T-cell (primary cell): ENCODE measurements at places on chromosomes 5 and 9.

GRCh38 chr5:132182359-132183040, 45.2 kb downstream of the P4HA2 start:
- DNase-seq, result no peak

GRCh38 chr5:75847561-75848021, 130.4 kb upstream of the POC5 start:
- DNase-seq, result no peak

DNA sequence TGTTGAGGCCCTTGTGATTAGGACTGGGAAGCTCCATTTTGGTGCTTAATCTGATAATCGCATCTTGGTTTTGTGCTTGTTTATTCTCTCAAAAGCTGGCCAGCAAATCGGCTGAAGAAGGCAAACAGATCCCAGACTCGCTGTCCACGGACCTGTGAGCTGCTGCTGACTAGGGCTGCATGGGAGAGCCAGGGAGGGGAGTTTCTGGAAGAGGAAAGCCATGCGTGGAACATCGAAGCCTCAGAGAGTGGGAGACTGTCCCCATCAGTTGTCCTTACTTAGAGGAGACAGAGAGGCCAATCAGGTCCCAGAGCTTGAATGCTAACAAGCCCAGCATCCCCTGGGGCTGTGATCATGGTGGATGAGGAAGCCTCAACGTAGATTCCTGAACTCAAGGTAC, 23.0 kb upstream of the FOXI1 start:
- DNase-seq, result no peak

DNA sequence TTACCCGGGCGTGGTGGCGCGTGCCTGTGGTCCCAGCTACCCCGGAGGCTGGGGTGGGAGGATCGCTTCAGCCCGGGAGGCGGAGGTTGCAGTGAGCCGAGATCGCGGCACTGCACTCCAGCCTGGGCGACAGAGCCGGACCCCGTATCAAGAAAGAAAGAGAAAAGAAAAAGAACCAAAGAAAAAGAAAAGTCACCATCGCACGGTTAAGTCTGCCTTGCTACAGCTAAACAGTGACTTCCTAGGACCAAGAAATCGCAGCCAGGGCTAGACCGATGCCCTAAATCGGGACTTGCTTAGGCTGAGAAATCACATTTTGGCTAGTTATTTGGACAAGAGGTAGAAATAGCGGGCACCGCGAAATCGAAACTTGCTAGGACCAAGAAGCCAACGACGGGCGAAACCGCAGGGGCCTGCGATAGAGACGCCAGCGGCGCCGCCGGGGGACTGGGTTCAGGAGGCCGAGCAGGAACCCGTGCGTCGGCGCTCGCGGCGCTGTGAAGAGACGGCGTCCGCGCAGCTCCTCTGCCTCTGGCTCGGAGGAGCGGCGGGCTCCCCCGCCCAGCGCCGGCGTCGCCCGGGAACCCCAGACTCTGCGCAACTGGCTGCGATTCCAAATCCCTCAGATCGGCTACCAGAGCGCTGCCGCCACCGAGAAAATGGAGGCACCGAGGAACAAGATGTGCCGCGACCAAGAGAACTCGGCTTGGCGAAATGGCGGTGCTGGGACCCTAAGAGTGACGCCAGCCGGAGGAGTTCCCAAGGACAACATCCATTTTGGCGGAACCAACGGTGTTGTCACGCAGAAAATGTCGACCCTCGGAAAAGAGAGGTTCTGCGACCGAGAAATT, 26.1 kb upstream of the ANXA2R start:
- peak; percentile 83 for DNase-seq

GRCh38 chr5:28448791-28449190, 1410.4 kb upstream of the CDH9 start:
- DNase-seq, result no peak

GRCh38 chr5:133686566-133686965, 74.2 kb upstream of the FSTL4 start:
- no peak for DNase-seq

- no peak for DNase-seq
These were observed 2.1 kb downstream of the CFAP77 start for GRCh38 chr9:132412089-132412488.

DNA sequence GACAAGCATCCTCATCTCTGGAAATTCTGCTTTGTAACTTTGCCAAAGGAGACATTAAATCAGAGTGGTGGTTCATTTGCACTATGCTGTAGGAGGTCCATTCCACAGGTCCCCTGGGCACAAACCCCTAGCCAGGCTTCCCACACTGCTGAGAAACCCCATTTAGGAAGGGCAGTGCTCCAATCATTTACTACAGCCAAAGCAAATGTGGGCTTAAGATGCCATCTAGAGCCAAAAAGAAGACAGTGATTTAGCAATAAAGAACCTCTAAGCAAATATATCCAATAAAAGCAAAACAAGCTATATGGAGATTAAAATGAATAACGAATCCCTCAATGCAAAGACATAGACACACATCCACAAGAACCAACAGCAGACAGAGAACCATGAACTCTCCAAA, 129.0 kb upstream of the ALDH1B1 start:
- DNase-seq, result no peak

DNA sequence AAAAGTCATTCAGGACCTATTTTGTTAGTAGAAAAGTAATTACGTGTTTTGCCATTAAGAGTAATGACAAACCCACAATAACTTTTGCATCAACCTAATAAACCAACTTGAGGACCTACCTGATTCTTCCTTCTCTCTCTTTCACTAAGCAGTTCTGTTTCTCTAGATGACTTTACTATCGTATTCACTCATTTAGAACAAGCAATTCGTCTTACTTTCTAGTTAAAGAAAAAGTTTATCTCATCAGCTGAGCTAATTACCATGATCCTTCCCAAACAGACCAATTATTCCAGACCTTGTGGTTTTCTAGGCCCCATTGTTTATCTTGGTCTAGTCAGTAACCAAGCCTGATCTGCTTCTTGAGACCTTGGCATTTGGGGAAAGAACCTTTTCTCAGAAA, 49.6 kb upstream of the PRDM9 start:
- no peak for DNase-seq

DNA sequence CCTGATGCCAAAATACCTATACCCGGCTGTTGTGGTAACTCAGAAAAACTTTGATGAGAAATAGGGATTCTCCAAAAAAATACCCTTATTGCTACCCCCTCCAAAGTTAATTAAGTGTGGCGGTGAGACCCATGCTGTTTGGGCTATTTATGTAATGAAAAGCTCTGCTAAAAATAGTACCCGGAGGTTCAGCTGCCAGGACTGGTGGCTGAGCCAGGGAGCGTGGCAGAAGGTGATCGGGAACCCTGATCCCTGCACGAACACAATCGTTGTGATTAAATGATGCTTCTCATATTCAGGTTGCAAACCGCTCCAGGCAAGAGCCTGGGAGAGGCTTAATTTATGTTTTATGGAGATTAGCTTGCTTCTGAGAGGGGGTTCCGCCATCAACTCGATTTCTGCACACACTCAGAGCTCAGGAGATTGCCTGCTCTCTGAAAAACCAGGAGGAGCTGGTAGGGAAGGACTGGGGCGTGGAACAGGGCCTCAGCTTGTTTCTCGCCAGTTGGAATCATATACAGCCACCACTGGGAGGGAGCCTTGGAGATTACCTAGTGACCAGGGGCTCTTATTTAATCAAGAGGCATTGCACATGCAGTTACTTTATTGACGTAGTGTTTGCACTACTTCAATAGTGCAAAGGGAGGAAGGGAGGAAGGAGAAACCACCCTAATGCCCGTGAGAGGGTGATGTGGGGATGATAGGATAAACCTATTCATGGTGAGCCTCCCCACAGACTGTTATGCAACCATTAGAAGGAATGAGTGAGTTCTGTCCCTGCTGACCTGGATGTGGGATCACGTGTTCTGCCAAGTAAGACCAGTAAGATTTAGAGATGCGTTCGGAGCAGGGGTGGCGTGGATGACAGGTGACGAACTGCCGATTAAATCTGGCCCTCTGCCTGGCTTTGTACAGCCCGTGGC, 23.4 kb downstream of the HRH2 start:
- DNase-seq, result no peak

DNA sequence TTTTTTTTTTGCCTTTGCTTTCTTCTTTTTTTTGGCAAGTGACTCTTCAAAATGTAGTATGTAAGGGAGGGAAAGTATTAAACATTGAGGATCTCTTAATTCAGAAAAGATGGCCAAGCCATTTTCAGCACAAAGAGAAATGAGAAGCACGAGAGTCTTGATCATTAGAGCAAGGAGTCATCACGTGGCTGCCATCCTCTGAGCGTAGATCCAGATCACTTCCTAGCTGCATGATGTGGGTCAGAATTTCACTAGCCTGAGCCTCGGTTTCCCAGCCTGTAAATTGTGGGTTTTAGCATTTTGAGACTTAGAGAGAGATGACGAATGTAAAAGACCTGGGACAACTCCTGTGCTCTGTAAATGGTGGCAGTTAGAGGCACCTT, 312.9 kb downstream of the ARHGEF28 start:
- no peak for DNase-seq

DNA sequence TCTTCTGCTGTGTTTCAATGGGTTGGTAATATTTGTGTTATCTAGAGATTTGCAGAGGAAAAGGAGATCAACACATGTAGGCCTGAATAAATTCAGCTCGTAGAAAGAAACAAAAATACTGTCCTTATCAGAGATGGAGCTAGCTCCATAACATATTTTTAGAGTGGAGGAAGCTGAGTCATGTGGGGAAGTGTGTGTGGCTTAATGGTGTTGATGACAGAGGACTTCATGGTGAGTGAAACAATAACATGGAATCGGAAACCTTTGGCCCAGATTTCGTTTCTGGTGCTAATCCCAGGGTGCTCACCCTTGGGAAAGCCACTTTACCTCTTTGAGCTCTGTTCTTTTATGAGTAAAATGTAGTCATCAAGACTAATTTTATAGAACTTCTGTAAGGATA, 825.0 kb downstream of the TLR4 start:
- DNase-seq, result no peak

- DNase-seq, result no peak
These were observed 291.4 kb upstream of the ISL1 start for GRCh38 chr5:51091816-51092215.

- DNase-seq, result no peak
These were observed 2.1 kb downstream of the NRARP start for GRCh38 chr9:137299938-137300337.

GRCh38 chr5:174008922-174009321, 20.0 kb downstream of the C5orf47 start:
- DNase-seq, result no peak

GRCh38 chr9:115182264-115182663, 64.3 kb upstream of the TNC start:
- no peak for DNase-seq

DNA sequence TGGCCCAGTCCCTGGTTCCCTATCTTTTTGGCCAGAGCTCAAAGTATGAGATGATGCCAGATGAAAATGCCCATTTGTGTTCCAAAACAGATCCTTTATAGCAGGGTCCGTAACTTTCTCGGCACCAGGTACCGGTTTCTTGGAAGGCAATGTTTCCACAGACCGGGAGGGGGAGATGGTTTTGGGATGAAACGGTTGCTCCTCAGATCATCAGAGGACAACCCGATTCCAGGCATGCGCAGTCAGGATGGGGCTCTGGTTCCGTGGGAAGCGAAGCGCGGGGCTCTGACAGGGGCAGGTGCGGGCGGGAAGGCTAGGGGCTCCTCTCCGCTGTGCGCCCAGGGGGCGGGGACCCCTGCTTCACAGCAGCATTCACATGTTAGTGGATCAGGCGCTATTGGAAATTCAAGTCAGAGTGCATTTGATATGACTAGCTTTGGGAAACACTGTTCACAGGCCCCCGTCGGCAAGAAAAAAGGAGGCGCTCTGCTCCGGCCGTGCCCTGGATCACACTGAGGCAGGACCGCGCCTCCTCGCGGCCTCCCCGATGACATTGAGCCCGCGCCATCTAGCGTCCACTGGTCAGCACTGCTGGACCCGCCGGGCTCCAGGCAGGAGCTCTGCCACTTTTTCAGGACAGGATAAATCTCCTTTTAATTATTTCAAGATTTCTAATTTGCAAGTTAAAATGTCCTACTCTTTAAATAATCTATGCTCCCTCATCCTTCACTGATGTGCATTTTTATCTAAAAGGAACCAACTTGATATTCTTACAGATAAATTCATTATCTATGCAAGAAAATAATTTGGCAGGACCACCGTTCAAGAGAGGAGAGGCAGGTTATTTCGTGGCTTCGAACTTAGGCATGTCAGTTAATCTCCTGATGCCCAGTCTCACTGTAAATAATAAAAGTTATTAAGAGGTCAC, 190.0 kb downstream of the FANCC start:
- peak; percentile 44 for DNase-seq

DNA sequence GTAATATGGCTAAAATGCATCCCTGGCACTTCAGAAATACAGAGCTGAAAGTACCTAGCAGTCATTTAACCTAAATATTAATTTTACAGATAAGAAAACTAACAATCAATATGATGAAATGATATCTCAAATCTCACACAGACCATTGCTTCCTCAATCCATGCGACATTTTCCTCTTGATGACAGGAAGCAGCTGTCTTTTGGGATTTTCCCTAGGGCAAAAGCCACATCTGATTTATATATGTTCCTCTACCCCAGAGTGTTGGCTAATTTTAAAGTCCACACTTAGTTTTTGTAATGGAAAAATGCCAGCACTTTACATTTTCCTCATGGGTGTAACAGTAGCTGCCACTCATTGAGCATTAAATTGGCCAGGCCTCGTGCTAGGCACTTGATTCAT, 47.7 kb upstream of the ITGA1 start:
- no peak for DNase-seq

DNA sequence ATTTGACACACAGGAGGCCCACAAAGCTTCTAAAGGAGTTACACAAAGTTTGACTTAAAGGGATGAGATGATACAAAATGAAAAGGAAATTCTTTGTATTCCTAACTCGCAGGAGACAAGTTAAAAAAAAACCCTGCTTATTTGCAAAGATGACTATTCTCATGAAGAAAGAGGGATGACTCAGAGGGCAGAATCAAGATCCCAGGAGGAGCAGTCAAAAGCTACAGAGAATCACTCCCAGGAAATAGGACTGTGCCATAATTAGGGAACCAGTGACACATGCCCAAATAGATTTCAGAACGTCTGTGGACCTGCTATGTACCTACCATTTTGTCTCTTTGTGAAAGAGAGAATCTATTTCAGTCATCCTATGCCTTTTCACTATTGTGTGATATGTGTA, 103.5 kb upstream of the ARRDC3 start:
- no peak for DNase-seq

- DNase-seq, result no peak
These were observed 110.5 kb upstream of the KLF4 start for GRCh38 chr9:107600060-107600573.
